ENCODE measurements at places on chromosomes 12 and 14.

- no peak for DNase-seq
These were observed 101.0 kb upstream of the PTPRR start for GRCh38 chr12:71021491-71021890.

GRCh38 chr12:100824476-100824875 is 29.9 kb downstream of the ANO4 start:
- no peak for DNase-seq

DNA sequence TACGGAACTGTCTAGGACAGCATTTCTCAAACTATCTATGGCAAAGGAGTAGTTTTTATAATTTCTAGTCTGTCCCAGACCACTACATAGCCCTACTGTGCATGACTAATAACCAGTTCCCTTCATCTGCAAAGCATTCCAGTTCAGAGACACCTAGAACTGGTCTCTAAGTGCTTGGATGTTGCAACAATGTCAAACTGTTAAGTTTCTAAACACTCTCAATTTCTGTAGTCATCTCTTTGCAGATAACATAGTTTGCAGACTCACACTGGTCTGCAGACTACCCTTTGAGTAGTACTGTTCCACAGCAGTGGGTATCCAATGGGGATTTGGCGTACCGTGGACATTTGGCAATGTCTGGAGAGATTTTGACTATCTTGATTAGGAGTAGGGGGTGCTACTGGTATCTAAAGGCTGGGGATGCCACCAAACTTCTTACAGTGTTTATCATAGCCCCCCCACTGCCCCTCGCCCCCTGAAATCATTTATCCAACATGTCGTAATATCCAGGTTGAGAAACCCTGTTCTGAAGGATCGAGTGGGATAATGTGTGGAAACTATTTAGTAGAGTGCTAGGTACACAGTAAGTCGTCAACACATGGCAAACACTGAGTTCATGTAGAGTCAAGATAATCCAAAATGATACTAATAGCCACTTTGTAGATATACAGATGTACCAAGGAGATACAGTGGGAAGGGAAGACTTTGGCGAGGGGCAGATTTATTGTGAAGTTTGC is 1.7 kb downstream of the C12orf76 start:
- no peak for DNase-seq

- no peak for DNase-seq
These were observed 146.9 kb downstream of the BCL11B start for GRCh38 chr14:99125113-99125512.

DNA sequence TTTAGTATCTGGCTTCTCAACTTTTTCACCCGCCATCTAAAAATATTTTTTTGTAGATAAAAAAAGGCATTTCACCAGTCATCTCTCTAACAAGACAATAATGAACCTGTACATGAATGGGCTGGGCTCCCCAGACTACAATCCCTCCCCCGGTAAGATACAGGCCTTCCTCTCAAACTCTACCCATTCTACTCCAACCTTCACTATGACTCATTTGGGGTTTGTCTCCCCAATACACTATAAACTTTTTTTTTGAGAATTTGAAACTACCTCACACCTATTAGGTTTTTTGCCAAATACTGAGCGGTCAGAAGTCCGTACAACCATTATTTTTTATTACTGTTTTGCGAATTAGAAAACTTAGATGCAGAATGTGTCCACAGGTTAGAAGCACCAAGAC is 784 bp downstream of the RPL6 start:
- no peak for DNase-seq

DNA sequence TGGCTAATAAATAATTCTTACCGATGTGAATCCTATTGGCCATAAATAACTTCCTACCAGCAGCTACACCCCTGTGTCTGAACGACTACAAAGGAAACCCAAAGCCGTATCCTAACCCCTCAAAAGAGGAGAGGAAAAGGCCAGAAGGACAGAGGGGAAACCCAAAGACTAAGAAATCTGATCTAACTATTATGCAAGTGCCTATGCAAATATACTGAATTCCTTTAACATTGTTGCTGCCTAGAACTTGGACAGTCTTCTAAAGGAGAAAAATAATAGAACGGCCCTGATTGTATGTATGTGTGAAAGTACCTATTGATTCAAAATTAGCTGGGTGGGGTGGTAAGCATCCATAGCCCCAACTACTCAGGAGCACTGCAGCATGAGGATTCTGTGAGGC is 997 bp downstream of the PLEKHG7 start:
- no peak for DNase-seq

GRCh38 chr14:90698379-90698869 is 117.8 kb downstream of the TTC7B start:
- DNase-seq, result no peak

- DNase-seq, result no peak
These were observed 67.6 kb upstream of the GNG2 start for GRCh38 chr14:51792809-51793208.

- no peak for DNase-seq
These were observed 24.8 kb downstream of the FOS start for GRCh38 chr14:75303381-75303789.

DNA sequence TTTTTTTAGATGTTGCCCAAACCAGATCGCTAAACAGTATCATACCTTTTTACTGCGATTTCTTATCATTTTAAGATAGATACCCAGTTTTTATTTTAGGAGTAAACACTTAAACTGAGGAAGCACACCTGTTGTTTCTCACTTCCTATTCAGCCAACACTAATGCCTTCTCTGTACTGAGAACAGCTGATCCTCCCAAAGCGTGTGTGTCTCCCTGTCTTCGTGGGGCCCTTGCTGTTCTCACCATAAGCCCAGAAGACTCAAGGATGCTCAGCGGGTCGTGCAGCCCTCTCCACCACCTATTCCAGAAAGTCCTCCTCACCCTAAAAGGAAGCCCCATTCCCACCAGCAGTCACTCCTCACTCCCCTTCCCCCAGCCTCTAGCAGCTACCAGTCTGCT is 14.8 kb downstream of the PPP2R5C start:
- no peak for DNase-seq

GRCh38 chr14:54387328-54387727 is 9.5 kb upstream of the CDKN3 start:
- DNase-seq, result no peak

GRCh38 chr12:79886917-79887519 is 47.9 kb downstream of the PPP1R12A start:
- DNase-seq, result no peak

DNA sequence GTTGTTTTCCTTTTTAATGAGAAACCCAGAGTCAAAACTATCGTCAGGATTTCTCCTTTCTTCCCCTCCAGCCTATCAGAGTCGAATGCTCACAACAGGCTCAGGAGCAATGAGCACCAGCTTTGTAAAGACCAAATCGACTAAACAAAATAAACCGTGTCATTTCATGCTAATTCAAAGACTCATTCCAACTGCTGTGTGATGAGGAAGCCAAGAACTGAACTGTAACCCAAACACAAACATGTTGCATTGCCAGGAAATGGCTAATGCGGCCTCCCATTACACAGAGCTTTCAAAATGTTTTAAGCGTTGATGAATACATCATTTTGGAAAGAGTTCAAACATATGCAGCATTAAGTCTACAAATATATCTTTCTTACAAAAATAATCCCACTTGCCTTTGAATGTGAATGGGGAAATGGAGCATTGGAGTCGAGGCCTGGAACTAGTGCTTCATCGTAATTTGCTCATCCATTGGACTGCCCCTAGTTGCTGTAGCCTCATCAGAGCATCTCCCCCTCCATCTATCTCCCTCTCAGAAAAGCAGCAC is 349.5 kb downstream of the GXYLT1 start:
- DNase-seq, result no peak

- DNase-seq, result no peak
These were observed 69.7 kb downstream of the ZC3H14 start for GRCh38 chr14:88632512-88632911.

- no peak for DNase-seq
These were observed 266.2 kb downstream of the RAD51B start for GRCh38 chr14:68085742-68086141.
